ENCODE measurements at places on chromosomes 1 and 21.

DNA sequence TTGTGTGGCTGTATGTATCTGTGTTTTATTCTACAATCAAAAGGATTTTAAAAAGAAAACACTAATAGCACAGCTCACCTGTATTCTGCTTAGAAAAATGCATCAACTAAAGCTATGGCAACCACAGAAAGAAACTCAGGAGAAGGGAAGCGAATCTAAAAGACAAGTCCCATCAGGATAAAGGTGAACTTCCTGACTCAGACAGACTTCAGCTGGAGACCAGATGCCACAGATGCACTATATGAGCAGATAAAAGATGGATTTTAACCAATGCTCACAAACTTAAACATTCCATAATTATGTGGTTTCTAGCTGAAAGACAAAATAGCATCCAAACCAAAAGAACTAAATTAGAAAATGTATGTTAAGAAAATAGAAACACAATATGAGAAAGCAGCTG is 231.0 kb downstream of the RERE start:
- DNase-seq: no peak

DNA sequence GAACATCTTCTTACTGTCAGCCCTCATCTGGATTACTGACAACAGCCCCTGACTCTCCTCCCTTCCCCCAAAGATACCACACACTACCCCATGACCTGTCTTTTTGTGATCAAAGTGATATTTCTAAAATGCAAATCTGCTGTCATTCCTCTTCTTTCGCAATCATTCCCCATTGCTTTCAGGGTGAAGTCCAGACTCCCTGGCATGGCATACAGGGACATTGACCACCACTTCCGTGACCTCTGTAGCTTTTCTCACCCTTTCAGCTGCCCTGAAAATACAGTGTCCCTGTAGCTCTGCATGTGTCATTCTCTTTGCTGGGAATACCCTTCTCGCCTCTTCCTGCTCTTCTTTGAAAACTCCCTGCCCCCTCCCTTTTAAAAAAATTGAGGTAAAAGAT is 4.1 kb downstream of the SERINC2 start:
- no peak for DNase-seq

DNA sequence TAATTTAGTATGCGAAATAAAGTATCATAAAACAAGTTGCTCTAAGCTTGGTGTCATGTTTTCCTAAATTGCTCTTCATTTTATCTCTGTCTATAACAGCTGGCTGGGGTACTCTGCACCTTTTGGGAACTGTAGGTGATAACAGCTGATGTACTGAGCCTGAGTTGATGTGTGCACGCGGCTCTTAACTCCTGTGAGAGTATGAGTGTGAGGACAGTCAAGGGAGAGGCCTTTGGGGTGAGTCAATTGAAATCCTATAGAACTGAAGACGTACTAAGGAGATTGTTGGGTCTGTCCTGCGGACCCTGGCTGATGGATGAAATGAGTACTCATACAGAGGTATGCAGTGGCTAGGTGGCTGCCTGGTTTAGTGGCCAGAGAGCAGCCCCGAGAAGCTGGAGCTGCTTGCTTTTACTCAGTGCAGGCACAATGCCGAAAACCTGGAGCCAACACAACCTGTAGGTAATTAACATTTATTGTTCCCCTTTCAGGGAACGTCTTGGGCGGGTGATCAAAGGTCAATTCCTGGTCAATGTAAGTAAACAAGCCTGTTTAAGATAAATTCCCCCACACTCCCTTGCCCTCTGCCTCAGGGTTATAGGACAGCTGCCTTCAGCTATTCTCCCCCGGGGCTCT is 188.5 kb downstream of the PRDM2 start:
- no peak for DNase-seq

DNA sequence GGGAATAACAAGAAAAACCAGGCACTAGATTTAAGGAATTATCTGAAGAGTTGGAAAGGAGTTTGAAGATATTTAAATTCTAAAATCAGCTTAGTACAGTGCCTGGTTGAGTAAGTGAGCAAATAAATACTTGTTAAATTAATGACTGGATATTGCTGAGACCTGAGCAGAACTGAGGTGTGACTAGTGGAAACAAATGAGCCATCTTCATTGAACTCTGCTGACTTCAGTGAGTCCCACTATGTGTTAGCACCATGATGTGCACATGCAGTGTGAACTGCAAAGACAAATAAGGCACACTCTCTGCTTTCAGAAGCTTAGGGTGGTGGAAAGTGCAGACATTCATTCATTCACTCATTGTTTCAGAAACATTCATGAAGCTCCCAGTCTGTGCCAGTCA is 48.7 kb downstream of the ELAPOR1 start:
- DNase-seq: no peak

GRCh38 chr1:68273530-68273929 is 41.2 kb upstream of the WLS start:
- no peak for DNase-seq

DNA sequence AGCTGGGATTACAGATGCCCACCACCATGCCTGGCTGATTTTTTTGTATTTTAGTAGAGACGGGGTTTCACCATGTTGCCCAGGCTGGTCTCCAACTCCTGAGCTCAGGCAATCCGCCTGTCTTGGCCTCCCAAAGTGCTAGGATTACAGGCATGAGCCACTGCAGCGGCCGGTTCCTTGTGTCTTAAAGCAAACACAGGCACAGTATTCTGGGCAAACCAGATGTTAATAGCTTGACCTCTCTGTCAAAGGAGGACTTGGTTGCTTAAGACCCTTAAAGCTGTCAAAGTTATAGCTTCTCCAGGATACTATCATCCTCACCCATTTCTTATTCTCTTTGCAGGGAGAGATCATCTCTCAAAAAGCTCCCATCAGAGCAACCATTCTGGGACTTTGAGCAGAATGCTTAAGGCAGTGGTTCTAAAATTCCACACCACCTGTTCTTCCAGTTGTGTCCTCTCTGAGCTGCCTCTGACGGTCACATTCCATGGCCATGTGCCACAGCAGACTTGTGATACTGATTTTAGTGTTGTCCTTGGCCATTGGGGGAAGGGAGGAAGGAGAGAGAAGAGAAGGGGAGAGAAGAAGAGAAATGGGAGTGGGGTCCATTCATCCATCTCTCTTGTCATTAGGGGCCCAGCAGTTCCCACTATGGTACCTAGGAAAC is 81.8 kb downstream of the PBX1 start:
- no peak for DNase-seq

GRCh38 chr1:98051065-98051675 is 130.3 kb upstream of the DPYD start:
- peak; percentile 75 for DNase-seq

Measured in HFFc6 (cell line).